ENCODE measurements at places on chromosomes 2 and 18.

- DNase-seq = no peak
Observed at GRCh38 chr2:54680397-54681041, 42.9 kb upstream of the EML6 start.

- DNase-seq = no peak
Observed at GRCh38 chr2:64391424-64391823, 62.5 kb upstream of the LGALSL start.

DNA sequence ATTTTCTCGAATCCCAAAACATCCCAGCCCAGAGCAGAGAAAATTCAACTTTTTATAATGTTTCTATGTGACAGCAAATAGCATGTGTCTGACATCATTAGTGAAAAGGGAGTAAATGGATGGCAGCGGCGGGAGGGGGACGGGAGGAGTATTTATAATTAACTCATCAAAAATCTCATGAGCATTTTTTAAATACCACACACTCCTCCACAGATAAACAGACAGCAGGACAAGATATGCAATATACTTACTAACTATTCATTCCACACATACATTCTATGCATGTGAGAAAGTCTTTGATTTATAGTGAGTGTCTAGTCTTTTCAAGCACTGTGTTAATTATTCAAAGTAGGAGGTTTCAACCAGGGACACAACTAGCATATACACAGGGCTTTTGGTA, 107.6 kb downstream of the LRP2 start:
- DNase-seq = peak; percentile 40

DNA sequence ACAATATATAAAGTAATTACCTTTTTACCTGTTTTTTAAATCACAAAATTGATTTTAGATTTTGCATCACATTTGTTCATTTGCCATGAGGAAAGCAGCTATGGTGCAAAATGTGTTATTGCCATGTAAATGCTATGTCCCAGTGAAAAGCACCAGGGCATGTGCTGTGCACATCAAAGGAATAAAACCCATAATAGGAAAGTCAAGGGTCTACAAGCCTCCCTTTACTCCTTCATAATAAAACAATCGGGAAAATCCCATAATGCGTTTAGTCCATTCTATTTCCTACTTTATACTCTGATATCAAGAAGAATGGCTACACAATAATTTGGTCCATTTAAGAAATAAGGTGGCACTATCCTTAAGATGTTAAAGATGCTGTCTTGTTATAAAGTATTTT, 53.0 kb downstream of the KLF7 start:
- no peak for DNase-seq

GRCh38 chr18:68500556-68500955, 214.4 kb downstream of the TMX3 start:
- DNase-seq = no peak

GRCh38 chr2:158975271-158975921, 7.0 kb downstream of the TANC1 start:
- DNase-seq = no peak

GRCh38 chr2:240885566-240885965, 10.4 kb downstream of the MAB21L4 start:
- no peak for DNase-seq

DNA sequence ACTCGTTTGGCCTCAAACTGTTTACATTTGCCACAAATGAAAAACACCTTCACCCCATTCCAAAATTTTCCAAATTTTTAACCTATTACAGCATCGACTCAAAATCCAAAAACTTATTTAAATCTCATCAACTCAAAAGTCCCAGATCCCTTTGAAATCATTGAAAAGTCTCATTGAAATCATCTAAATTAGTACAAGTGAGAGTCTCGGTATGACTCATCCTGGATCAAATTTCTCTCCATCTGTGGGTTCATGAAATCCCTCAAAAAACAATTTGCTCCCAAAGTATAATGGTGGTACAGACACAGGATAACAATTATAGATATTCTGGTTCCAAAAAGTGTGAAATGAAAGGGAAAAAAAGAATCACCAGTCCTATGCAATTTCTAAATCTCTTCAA, 65.1 kb downstream of the LRP1B start:
- no peak for DNase-seq

DNA sequence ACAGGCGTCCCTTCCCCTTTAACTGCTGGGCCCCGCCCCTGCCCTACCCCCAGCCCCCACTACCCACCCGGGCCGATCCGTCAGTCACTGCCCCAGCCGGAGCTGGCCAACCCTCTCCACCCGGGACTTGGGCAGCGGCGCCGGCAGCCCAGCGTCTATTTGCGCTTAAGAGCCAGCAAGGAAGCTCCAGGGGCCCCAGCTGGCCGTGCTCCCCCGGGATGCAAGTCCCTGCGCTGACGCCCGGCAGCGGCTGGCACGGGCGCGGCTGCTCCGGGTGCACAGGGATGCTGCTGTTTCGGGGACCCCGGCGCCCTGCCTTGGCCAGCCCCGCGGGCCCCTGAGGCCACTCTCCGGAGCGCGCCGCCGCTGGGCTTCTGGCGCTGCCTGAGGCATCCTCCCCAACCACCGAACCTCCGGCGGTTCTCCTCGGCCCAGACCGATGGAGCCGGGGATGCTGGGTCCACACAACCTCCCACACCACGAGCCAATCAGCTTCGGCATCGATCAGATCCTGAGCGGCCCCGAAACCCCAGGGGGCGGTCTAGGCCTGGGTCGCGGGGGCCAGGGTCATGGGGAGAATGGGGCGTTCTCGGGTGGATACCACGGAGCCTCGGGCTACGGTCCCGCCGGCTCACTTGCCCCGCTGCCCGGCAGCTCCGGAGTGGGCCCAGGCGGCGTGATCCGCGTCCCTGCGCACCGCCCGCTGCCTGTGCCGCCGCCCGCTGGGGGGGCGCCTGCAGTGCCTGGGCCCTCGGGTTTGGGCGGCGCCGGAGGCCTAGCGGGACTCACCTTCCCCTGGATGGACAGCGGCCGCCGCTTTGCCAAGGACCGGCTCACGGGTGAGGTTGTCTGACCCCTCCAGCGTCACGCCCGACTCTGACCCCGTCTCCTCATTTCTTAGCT, at the start of gene TLX2:
Gene TLX2, plus strand, starts transcription at position 83 of the 903 bp plus-strand sequence. Its CDS starts 357 bp downstream, at position 440.
- DNase-seq = no peak

DNA sequence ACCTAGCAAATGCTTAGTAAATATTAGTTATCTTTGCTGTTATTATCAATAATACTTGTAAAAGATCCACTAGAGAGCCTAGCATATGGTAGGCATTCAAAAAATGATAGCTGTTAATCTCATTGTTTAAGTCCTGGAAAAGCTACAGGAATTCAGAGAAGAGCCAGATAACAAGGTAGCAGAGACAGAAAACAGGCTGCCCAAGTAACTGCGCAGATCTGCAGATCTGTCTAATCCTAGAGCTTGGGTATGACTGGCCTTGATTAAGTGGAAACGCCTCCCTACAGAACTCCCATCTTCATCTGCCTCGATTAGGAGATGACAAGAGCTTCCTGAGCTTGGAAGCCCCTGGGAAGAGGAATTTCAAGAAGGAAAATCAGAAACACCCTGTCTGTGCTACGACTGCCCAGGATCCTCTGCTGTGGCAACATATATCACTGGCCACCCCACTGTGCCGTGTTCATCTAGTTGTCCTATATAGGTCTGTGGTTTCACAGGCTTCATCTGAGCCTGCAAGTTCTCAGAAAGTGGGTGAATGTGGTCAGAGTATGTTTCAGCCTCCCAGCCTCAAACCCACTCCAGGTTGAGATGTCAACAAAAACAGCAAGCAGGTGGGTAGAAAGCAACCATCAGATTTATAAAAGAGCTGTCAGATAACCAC, 151.5 kb upstream of the PKDCC start:
- DNase-seq = no peak

GRCh38 chr2:19362094-19362754, 3.8 kb upstream of the OSR1 start:
- peak; percentile 38 for DNase-seq

- no peak for DNase-seq
Observed at GRCh38 chr18:48931680-48932461, 18.9 kb downstream of the SMAD7 start.

DNA sequence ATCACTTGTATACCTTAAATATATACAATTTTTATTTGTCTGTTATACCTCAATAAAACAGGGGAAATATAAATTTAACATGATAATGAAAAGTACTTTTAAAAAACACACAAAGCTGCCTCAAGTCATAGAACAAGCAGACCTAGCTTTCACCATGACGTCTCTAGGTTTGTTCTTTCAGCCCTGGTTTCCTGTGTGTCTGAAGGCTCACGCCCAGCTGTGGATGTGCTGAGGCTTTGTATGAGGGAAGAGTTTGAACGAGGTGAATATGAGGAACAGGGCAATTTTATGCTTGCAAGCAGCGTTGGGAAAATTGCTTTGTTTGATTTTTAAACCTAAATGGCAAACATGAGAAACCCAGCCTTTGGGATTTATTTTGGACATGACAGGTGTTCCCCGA, 15.3 kb downstream of the SH3RF3 start:
- DNase-seq = no peak

GRCh38 chr2:25405611-25406295, 64.0 kb upstream of the DNMT3A start:
- no peak for DNase-seq

DNA sequence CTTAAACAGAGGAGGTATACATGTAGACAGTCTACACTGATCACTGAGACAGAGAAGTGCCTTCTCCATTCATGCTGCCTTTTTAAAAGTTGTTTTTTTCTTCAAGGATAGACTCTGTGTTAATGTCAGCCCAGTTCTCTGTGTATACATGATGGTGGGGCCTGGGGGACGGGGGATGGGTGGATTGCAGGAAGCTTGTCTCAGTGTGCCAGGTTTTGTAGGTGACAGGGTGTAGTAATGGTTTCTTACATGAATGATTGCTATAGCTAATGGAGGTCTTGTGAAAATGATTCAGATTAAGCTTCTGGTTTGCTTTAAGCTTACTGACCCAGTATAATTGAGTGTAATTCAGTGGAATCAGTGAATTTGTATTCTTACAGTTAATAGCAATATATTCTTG, 423.6 kb downstream of the PTPRM start:
- no peak for DNase-seq

- DNase-seq = no peak
Observed at GRCh38 chr2:20080839-20081415, 29.5 kb upstream of the LAPTM4A start.

- DNase-seq = no peak
Observed at GRCh38 chr2:230737300-230737699, 24.7 kb downstream of the CAB39 start.

- DNase-seq = no peak
Observed at GRCh38 chr2:213455316-213456008, 171.2 kb downstream of the SPAG16 start.

- DNase-seq = no peak
Observed at GRCh38 chr18:42268186-42268725, 313.2 kb downstream of the PIK3C3 start.

DNA sequence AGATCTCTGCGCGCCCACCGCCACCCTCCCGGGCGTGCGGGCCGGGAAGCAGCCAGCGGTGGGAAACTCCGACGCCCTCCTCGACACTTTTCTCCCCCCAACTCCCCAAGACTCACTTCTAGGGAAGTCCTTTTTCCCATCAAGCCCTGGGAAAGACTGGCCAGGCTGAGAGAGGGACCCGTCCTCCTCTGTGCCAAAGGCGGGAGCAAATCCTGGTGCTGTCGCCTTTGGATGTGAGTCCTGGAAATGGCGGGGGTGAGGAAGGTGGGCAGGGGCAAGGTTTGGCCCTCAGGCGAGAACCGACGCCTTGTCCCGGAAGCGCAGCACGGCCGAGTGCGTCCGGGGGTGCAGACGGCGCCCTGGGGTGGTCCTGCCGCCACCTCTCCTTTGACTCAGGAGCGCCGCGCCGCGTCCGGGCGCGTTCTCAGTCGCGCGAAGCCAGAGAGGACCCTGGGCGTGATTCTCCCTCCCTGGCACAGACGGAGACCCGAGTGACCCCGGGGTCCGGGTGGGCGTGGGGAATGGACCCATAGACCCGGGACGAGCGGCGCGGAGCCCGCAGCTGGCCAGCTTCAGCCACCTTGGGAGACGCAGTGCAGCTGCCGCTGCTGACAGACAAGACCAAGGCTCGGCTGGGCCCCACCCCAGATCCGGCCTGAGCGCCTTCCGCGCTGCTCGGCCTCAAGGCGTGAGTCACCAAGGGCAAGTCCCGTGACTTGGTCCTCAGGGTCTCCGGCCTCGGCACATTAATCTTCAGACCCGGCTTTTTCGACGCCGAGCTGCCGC, 3.5 kb upstream of the LBX2 start:
- DNase-seq = no peak

DNA sequence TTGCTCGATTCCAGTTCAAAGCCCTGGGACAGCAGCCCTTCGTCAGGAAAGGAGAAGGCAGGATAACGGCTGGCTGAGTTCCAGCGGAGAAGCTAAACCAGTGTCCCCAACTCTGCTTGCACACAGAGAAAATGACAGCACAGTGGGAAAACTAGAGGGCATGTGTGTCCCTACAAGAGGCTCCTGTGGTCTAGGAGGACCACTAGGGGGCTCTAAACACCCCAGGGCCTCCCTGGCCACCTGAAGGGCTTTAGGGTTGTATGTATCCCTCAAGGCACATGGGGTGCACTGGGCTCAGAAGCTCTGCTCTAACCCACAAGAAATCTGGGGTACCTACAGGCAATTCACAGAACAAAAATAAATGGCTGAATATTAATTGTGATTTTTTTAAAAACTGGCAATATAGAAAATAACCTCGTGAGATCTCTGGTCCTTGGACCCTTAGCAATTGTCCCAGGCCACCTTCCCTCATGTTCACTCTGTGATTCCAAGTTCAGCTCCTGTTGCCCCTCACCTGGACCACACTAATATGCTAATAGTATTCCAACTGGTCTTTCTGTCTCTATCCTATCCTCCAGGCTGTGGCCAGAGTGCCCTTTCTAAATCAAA, 17.5 kb downstream of the STAT1 start:
- peak; percentile 5 for DNase-seq

GRCh38 chr18:48572402-48573126, 33.7 kb downstream of the CTIF start:
- no peak for DNase-seq

DNA sequence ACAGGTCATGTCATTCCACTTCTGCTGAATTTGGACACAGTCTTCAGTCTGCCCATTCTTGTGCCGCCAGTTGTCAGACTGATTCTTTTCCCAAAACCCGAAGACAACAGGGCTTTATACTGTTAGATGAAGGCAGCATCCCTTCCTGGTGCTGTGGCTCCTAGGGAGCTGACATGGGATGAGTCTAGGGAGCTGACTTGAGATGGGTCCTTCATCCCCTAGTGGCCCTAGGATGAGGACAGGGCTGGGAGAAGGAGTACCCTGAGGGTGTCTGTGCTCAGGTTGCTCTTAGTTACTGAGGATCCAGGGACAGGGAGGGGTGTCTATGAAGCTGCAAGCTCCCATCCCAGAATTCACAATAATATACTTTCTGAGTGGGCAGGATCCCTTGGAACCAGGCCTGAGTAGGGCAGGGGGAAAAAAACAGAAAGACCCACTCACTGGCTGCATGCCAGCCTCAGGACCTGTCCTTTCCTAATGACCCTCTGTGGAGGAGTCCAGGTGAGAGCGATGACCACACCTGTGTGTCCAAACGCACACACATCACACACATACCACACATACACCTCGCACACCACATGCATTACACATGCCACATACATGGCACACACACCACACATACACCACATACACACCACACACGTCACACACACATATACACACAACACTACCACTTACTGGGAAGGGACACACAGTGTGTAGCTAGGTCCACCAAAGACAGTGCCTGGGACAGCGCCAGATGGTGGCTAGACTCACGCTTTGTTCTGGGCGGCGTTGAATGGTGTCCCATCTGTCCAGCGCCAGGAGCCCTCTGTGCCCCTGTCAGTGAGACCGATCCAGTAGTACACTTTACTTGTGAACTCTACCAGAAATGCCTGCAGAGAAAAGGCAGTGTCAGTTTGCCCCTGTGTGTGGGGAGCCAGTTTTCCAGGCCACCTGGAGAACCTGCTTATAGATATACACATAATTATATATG, 11.1 kb downstream of the CLEC4F start:
- DNase-seq = no peak

- no peak for DNase-seq
Observed at GRCh38 chr2:240412975-240413812, 22.3 kb upstream of the GPC1 start.

Measured in NCI-H526 treated with DMSO at 0.1 percent for 48 hours (cell line).